ENCODE measurements at places on chromosomes 7 and 10. TPM values are rescaled to one million over a fixed set of nuclear protein-coding genes. Genes with fewer than 3 reads are reported as not detected.

DNA sequence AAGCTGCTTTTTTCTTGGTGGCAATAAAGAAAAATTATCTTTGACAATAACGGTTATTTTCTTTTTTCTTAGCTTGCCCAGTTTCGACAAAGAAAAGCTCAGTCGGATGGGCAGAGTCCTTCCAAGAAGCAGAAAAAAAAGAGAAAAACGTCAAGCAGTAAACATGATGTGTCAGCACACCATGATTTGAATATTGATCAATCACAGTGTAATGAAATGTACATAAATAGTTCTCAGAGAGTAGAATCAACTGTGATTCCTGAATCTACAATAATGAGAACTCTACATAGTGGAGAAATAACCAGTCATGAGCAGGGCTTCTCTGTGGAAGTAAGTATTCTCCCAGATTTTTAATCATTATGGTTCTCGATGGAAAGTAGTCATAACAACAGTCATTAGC lies 33.0 kb downstream of the AKAP9 start:
- DNase-seq: no peak

- no peak for DNase-seq
Measured at GRCh38 chr10:73609116-73609515, 18.0 kb upstream of the USP54 start.

- no peak for DNase-seq
Measured at GRCh38 chr7:4886671-4887070, 3.2 kb upstream of the RADIL start.

The NANOS1 gene
- 0.43 TPM for total RNA-seq

DNA sequence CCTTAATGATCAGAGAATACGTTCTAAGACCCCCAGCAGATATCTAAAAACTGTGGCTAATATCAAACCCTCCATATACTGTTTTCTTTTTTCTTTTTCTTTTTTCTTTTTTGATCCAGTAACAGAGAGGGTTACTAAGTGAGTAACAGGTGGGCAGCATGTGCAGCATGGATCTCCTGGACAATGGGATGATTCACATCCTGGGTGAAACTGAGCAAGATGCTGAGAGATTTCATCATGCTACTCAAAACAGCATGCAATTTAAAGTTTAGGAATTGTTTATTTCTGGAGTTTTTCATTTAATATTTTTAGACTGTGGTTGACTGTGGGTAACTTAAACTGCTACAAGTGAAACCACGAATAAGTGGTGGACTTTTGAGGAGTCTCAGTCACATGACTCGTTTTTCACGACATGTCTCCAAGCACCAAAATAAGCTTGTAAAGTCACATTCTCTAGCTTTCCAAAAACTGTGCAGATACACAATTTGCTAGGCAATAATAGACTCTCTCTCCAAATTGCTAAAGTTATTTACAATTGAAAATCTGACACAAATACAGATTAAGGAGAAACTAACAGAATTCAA lies 716.2 kb downstream of the NXPH1 start:
- DNase-seq: no peak

DNA sequence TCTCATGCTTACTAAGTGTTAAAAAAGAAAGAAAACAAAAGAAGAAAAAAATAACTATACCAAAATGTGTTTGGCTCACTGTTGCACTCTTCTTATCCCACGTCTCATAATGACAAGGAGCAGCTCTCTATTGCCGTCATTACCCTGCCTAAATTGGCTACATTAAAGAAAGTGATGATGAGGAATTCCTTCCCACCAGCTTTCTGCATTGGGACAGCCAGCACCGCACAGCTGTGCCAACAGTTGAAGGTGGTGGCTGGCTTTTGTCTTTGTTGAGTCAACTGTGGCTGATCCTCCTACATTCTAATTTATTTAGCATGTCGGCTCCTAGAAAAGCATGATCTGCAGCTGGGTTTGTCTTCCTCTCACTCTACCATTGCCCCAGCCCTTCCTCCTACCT lies 751.8 kb downstream of the KCNMA1 start:
- no peak for DNase-seq

DNA sequence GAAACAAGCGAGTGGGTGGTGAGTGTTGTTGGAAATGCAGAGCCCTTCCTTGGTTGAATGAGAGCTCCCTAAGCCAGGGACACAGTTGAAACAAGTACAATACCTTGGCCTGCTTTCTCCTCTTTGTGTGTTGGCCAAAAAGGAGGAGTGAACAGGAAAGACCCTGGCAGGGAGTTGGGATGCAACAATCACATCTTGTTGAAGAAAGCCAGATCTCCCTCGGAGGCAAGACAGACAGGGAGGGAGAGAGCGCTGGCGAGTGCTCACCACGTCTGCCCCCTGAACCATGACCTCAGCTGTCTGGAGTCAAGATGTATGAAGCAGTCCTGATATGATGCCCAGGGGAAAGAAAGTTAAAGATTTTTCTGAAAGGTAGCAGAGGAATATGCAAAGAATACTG lies 66.8 kb downstream of the ADAM12 start:
- no peak for DNase-seq

DNA sequence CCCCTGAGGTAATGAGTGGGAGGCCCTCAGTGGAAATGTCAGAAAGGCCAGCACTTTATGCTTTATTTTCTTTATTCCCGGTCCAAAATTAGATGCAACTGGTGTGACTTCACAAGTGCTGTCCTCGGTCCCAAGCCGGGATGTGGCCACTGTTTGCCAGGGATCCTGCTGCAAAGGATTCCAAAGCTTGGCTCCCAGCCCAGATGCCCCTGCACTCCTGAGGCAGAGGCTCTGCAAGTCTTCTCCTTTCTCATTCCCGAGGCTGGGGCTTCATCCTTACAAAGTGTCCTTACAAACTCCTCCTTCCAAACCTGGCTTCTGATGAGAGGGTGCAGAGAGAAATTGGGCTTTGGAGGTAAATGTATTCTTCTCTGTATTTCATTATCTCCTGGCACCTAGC lies 544.3 kb upstream of the DPP6 start:
- DNase-seq: no peak

DNA sequence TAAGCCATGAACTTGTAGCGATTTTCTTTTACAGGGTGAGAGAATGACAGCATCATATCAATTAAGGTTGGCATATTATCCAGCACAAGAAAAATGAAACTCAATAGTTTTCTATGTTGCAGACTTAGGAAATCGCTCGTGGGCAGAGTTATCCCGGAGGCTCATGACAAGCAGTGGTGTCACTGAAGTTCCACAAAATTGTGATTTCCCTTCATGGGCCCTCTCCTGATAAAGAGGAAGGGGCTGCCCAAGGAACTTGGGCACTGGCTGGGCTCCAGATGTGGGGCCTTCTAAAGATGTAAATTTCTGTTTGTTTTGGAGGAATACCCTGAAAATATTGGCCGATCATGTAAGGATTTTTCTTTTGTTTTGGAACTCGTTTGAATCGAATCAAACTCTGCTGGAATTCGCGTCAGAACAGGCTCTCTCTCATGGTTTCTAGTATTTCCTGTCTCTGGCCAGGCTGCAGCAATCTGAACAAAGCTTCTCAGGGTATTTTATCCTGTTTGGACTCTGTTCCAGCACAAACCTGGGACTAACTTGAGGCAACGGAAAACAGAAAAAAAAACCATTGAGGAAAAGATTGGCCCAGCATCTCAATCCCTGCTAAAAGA lies 340.6 kb upstream of the NRP1 start:
- DNase-seq: no peak

GRCh38 chr7:85600395-85600794 lies 413.5 kb upstream of the SEMA3D start:
- DNase-seq: no peak

DNA sequence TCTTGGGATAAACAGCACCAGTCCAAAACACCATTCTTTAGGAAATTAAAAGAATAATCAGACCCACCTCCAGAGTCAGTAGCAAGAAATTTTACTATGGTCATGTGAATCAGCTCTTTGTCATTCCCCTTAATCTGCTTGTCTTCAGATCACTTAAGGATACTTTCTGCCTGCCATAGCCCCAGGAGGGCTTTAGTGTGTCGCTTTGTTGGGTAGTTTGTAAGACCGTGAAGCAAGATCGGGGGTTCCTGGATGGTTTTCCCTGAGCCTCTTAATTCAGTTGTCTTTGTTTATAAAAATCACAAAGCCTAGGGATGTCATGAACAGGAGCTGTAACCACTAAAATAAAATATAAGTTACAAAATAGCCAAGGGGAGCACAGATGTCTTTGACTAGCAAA lies 223.6 kb downstream of the RELN start:
- DNase-seq: no peak

The OGDHL gene
- not detected for total RNA-seq
